ENCODE measurements at places on chromosomes 13 and 19.

DNA sequence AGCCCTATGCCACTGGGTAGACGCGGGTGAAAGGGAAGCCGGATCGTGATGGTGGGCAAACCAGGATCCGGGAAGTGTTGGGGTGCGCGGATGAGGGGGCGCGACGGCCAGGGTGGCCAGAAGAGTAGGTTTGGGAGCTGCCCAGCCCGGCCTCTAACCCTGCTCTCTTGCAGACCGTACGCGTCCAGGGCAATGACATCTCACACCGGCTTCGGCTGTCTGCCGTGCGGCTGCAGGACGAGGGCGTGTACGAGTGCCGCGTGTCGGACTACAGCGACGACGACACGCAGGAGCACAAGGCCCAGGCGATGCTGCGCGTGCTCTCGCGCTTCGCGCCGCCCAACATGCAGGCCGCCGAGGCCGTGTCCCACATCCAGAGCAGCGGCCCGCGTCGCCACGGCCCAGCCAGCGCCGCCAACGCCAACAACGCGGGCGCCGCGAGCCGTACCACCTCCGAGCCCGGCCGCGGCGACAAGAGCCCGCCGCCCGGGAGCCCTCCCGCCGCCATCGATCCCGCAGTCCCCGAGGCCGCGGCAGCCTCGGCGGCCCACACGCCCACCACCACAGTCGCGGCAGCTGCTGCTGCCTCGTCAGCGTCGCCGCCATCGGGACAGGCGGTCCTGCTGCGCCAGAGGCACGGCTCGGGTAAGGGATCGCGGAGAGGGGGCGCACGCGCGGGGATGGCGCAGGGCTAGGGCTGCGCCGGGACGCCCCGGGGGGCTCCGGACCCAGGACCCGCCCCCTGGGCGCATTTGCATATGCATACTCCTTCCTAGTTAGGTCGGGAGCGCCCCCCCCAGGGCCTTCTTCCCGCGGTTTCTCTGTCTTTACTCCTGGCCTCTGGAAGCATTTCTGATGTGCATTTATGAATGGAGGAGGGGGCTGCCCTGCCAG is 4.1 kb downstream of the VSTM2B start:
- DNase-seq = no peak

DNA sequence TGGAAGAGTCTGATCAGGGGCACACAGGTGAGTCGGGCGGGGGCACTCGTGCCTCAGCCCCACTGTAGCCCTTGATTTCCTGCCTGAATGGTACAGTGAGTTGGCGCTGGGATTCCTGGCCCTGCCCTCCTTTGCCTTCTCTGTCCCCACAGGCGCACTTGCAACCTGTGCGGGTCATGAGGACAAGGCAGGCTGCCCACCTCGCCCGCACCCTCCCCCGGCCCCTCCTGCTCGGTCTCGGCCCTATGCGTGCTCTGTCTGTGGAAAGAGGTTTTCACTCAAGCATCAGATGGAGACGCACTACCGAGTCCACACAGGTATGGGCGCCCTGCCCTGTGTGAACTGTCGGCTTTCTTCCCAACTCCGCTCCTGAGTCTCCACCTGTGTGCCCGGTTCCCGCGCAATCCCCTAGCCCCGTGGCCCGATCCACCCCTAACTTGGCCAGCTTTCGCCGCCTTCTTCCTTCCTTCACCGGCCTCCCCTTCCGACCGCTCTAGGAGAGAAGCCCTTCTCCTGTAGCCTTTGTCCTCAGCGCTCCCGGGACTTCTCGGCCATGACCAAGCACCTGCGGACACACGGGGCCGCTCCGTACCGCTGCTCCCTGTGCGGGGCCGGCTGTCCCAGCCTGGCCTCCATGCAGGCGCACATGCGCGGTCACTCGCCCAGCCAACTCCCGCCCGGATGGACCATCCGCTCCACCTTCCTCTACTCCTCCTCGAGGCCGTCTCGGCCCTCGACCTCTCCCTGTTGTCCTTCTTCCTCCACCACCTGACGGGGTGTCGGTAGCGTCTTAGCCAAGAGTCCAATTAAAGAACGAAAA is 1.6 kb upstream of the KMT2B start:
- no peak for DNase-seq

GRCh38 chr13:45166858-45167257 is 34.0 kb downstream of the KCTD4 start:
- no peak for DNase-seq

GRCh38 chr13:51613535-51613934 is 29.3 kb downstream of the WDFY2 start:
- no peak for DNase-seq

- DNase-seq = no peak
These were observed at the start of gene FCER2 for GRCh38 chr19:7701654-7702457. FCER2 (minus strand) TSS chr19:7702131; CDS start chr19:7699760, 2,371 bp downstream.

- no peak for DNase-seq
These were observed 104.3 kb downstream of the CCNA1 start for GRCh38 chr13:36536546-36536945.

GRCh38 chr19:50551034-50551714 is 17.1 kb downstream of the LRRC4B start:
- no peak for DNase-seq

DNA sequence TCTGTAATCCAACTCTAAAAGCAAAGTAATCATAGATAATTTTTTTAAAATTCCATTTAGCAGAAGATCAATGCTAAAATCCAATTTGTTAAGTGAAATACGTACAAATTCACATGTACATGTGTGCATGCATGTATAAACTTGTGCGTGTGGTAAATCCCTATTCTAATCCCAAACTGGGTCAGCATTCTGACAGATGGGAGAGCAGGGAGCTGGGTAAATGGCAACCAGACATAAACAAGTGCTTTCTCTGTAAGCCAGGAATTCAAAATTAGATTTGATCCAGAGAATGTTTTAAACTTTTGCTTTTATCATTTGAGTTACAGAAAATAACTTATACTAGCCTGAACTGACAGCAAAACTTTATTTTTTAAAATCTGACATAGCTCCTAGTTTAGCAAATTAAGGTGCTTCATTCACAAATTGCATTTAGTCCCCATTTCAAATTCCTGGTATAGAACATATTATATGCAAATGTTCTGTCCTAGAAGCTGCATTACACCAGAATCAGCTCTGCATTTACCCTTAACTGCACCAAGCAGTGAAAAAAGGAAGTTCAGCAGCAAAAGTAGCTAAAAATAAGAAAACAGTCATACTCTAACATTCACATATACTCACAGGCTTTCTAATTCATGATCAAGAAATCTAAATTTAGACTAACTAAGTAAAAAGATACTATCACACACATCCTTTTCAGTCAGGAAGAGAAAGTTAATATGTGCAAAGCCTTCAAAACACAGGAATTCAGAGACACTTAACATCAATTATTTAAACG is 32.6 kb downstream of the UBL3 start:
- no peak for DNase-seq

- no peak for DNase-seq
These were observed 1.1 kb downstream of the GJA3 start for GRCh38 chr13:20159646-20160305.

DNA sequence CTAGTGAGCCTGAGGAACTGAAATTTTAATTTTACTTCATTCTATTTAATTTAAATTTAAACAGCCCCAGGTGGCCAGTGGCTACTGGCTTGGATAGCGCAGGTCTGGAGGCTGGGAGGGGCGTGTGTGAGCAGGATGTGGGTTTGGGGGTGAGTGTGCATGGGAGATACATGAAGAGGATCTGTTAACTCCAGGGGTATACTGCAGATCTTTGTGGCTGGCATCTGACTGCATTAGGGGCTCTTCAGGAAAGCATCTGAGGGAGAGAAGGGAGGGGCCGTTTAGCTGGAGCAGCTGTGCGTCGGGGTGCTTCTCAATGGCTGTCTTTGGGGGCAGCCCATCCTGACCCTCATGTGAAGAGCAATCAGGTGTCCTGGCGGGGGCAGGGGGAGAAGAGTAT is 6.8 kb downstream of the SHANK1 start:
- DNase-seq = no peak

DNA sequence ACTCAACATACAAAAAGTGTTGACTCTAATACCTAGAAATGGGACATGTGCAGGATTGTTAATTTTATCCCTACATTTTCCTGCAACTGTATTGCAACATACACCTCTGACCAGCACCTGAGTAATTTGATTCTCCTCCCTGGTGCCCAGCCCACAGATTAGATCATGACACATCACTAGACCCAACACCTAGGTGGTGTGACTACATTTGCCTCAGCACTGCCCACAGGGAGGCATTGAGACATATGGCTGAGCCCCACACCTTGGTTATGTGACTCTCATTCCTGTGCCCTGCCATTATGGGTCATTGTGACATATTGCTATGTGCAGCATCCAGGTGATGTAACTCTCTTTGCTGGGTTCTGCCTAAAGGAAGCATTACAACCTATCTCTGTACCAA is 13.2 kb upstream of the ZNF254 start:
- DNase-seq = no peak

DNA sequence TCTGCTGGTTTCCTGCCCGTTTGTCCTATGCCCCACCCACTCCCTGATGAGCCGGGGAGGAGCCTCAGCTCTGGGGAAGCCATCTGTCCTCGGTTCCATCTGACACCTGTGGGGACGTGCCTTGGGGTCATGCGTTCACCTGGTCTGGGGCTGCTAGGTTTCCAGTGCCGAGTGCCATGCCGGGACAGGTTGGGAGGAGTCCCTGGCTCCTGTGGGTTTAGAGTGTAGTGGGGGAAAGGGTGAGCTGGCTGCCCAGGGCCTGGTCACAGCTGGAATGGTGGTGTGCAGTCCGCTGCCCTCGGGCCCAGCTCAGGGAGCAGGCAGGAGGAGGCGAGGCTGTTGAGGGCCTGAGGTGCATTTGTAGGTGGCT is 2.5 kb downstream of the KDM4B start:
- DNase-seq = no peak

DNA sequence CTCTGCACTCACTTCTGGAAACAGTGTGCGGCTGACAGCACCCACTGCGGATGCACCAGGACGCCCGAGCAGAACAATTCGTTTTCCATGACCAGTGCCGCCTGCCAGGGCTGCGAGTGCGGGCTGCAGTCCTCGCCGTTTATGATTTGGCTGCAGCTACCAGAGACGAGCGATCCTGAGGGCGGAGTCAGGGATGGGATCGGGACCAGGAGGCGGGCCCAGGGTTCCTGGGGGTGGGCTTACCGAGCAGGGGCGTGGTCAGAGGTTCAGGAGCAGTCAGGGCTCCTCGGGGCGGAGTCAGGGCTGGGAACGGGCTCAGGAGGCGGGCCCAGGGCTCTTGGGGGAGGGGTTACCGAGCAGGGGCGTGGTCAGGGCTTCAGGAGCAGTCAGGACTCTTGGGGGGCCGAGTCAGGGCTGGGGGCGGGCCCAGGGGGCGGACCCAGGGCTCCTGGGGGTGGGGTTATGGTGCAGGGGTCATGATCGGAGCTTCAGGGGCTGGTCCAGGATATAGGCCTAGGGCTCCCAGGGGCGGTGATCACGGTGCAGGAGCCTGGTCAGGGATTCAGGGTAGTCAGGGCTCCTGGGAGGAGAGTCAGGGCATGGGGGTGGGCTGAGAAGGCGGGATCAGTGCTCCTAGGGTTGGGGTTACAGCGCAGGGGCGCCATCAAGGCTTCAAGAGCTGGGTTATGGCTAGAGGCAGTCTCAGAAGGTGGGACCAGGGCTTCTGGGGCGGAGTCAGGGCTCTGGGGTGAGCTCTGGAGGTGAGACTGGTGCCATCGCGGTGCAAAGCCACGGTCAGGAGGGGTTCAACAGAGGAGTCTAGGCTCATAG is 1.7 kb downstream of the KLK4 start:
- DNase-seq = no peak

DNA sequence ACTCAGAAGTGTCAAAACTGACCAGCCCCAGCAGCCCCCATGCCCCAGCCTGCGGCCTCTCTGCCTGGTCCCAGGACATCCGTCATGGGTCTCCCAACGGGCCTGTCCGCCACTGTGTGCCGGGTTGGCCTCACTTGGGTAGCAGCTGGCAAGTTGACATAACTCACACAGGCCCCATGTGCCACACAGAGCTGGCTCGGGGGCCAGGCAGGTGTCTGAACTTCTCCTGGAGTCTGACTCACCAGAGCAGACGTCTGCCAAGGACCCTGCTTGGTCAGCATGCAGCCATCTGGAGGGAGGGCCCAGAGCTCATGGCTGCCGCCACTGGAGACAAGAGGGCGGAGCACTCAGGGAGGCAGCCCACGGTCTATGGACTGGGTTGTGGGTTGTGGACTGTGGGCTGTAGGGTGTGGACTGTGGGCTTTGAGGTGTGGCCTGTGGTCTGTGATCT is 32.0 kb upstream of the TMEM255B start:
- no peak for DNase-seq

DNA sequence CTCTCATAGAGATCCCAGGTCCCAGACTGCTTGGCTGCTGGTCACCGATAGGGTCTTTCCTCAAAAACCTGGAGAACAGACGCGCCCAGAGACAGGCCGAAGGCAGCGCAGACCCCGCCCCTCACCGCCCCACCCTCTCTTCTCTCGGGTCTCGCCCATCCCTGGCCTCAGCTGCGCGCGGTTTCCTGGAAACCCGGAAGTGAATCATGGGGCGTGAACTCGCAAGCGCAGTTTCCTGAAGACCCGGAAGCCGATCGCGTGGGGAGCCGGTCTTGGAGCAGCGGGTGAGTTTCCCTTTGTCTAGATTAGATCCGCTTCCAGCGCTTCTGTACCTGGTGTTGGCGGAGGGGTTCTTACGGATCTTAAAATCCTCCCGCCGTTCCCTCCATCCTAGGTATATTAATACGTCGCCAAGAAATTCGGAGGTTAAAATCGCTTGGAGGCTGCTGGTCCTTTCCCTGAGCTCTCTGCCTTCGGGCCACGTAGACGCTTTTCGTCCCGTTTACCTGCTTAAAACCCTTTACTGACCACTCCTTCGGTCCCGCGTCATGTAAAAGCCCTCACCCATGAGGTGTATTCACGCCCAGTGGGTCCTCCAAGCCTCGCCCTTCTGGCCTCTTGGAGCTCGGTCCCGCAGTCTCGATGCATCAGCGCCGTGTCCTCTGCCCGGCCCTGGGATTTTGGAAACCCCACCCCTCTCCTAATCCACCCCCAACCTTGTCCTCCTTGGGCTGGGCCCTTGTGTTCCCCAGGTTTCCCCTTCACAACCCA is at the start of gene ZNF578:
Gene ZNF578, plus strand, starts transcription at position 230 of the 771 bp plus-strand sequence. CDS start 48,293 bp downstream, outside the sequence.
- DNase-seq = peak; percentile 36

DNA sequence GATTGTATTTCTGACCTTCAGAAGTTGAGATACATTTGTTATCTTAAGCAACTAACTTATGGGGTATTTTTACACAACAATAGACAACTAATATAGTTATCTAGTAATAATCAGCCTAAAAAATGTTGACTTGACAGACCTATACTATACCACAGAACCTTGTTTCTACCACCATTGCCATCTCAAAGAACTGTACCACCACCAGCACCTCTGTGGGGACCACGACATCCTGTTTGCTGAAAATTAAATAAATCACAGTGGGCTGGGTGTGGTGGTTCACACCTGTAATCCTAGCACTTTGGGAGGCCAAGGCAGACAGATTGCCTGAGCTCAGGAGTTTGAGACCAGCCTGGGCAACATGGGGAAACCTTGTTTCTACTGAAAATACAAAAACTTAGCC is 24.0 kb downstream of the TSKS start:
- DNase-seq = no peak

All from activated T-cell treated with anti-CD3 and anti-CD28 coated beads for 1 hour (primary cell).